Muscle of back (tissue), 13 donors: ENCODE measurements at places on chromosomes 1 and 21. TPM values are rescaled to one million over a fixed set of nuclear protein-coding genes. Genes with fewer than 3 reads are reported as not detected.

DNA sequence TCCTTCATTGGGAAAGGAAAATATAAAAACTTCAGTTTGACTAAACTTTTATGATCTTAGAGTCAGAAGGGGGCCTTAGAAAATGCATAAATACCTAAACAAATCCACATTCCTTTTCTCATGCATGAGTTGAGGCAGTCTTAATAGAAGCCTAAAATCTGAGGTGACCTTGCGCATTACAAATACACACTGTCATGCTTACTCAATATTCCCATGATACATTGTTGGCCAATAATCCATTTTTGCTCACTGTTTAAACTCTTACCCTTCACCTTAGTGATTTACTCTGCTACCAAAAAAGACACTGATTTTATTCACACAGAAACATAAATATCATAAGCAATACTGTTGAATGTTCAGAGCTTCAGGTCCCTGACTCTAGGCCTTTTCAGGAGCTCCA, 19.1 kb upstream of the TMCO1 start:
- DNase-seq = no peak

GRCh38 chr1:229004066-229004833, 266.7 kb upstream of the RAB4A start:
- no peak for DNase-seq

DNA sequence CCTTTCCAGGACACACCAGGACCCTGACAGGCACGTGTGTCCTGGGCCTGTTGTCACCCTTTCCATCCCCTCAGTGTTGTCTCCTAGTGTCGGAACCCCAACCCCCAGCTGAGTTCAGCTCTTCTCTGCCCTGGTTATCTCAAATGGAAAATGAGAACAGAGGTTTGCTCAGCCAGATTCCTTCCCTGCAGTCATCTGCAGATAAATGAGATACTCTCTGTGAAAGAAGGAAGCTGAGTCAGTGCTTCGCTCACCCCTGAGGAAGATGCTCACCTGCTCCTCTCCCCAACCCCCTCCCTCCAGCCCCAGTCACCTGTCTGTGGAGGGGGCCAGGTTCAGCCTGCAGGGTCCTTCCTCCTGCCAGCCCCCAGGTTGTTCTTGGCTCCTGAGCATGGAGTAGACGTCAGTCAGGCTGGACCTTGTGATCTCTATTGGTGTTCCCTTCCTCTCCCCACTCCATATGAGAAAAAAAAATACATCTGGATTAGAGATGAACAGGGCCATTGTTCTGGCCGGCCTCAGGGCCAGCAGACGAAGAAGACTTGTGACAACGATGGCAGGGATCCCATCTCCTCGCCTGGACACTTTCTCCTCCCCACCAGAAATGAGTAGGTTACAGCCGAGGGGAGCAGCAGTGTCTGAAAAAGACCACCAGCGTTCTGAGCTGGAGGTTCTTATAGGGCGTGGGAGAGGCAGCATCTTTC, 20.9 kb downstream of the PHGDH start:
- DNase-seq = no peak

- no peak for DNase-seq
Observed at GRCh38 chr21:42440187-42440792, 36.6 kb downstream of the UBASH3A start.

- DNase-seq = no peak
Observed at GRCh38 chr1:245453541-245453940, 298.8 kb downstream of the KIF26B start.

DNA sequence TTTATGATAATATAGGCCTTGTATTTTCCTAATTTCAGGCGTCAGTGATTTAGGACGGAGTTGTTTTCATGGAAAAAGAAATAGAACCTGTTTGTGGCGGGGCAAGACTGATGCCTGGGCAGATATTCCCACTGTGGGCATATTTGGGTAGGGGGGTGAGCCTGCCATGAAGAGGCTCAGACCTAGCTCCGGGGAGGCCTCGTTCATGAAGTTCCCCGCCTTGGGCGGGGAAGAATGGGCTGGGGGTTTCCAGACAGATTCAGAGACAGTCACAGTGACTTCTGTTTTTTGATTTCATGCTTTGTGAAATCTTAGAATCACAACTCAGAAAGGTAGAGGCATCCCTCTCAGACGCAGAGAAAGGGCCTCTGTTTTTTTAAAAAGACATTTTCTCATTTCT, 36.1 kb downstream of the RUNX3 start:
- no peak for DNase-seq

DNA sequence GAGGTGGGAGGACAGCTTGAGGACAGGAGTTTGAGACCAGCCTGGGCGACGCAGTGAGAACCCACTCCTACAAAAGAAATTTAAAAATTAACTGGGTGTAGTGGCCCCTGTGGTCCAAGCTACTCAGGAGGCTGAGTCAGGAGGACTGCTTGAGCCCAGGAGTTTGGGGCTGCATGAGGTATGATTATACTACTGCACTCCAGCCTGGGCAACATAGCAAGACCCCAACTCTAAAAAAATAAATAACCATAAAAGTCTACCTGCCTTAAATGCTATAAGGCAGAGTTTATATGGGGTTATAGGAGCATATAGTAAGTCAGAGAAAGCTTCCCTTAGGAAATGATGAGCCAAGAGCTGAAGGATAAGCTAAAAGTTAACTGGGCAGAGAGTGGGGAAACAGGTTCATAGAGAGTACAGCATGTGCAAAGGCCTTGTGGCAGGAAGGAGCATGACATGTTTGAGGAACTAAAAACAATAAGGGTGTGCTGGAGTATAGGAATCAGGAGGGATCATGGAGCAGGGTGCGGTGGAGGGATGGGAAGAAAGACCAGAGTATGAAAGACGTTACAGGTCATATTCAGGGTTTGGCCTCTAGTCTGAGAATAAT, 68.3 kb downstream of the ADSS2 start:
- no peak for DNase-seq

The PLA2G4A gene
- polyA plus RNA-seq = 4.9 TPM

DNA sequence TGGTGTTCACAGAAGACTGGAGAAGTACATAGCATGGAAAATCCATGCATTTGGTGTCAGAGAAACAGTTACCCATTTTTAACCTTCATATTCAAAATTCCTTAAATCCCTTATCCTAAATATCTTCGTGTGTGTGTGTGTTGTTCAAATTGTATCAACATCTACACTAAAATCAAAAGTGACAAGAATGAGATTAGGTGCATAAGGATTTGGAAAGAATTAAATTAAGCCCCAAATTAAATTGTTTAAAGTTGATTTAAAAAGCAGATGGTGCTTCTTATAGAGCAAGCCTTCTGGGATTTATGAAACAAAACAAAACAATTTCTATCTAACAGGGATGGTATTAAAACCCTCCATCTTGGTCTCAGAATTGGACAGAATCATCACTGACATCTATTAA, 4.7 kb downstream of the RSPH1 start:
- no peak for DNase-seq

DNA sequence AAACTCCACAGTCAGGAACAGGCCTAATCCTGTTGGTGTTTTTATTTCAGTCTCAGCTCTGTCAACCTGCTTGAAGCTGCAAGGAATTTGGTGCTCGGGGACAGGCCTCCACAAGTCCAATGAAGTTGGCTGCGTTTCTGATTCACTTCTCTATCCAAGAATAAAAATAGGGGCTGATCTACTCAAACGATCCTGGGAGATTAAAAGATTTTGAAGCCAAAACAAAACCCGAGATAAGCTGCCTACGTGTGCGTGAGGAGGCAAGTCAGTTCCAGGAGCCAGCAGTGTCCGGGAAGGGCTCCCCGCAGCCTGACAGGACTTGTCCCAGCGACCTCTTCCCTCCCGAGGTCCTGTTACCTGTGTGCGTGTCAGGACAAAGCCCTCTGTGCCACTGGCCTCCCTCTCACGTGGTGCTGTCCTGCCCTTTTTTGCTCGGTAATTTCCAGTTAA, 98.0 kb downstream of the ETS2 start:
- DNase-seq = peak; percentile 52
